SW 1271 (cell line): ENCODE measurements at places on chromosomes 11 and 22.

- no peak for DNase-seq
Observed at GRCh38 chr22:46734830-46735453, 3.1 kb downstream of the CERK start.

GRCh38 chr11:23233075-23233474, 372.8 kb upstream of the CCDC179 start:
- no peak for DNase-seq

GRCh38 chr22:46536537-46537224, 739 bp downstream of the CELSR1 start:
- DNase-seq: no peak

GRCh38 chr11:83881428-83881827, 595.3 kb upstream of the CCDC90B start:
- DNase-seq: peak; percentile 18

DNA sequence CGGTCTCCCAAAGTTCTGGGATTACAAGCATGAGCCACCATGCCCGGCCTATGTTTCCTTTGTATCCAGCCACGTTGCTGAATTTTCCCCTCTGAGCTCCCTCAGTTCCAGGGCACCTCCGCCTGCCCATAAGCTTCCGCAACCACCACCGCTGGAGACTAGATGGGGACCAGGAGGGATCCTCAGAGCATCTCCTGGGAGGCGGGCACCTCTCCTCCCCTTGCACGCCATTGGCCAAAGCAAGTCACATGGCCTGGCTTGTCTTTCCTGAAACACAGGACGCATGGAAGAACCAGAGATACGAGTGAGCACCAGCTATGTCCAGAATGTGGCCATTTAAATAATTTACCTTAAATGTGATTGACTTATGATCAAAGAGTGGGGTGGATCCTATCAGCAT, 388.3 kb downstream of the BRD1 start:
- DNase-seq: no peak

GRCh38 chr22:41445129-41446056, 1.2 kb downstream of the TOB2 start:
- no peak for DNase-seq

GRCh38 chr11:13448876-13449275, 14.1 kb downstream of the BTBD10 start:
- DNase-seq: no peak

- peak; percentile 87 for DNase-seq
Observed at GRCh38 chr11:64230171-64230984, at the start of gene DNAJC4. Gene DNAJC4, plus strand, starts transcription at chr11:64230548. Its CDS starts 307 bp downstream, at chr11:64230855.

- DNase-seq: no peak
Observed at GRCh38 chr11:95264881-95265280, 33.9 kb upstream of the SESN3 start.

DNA sequence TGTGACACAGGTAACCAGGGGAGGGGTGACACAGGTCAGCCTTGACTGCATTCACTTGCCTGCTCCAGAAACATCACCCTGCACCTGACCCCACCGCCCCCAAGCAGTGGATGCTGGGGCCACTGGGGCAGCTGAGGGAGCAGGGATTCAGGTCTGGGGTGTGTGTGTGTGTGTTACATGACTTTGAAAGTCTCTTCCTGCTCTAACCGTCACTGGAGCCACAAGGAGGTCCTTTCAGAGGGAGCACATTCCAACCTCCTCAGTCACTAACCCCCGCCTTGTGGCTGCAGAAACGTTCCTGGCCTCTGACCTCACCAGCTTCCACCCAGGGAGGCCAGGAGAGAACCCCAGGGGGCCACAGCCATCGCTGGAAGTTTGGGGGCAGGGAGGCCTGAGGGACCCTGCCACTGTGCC, 2.9 kb upstream of the FOSL1 start:
- peak; percentile 97 for DNase-seq

- DNase-seq: no peak
Observed at GRCh38 chr11:132559331-132560036, 972.8 kb downstream of the OPCML start.

DNA sequence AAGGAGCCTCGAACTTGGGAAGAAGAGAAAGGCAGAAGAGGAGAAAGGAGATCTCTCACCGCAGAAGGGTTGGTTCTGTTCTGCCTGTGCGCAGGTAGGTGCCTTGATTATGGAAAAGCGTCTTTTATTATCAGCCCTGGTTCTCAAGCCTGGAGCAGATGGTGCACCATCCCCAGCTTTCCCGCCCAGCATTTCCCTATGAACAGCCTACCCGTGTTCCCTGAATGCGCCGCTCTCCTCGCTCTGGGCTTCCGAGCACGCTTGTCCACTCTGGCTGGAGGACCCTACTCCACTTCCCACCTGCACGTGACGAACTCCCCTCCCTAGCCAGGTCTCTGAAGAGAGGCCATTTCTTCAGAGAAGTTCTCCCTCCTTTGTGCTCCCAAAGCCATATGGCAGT, 15.2 kb downstream of the IGSF9B start:
- no peak for DNase-seq

DNA sequence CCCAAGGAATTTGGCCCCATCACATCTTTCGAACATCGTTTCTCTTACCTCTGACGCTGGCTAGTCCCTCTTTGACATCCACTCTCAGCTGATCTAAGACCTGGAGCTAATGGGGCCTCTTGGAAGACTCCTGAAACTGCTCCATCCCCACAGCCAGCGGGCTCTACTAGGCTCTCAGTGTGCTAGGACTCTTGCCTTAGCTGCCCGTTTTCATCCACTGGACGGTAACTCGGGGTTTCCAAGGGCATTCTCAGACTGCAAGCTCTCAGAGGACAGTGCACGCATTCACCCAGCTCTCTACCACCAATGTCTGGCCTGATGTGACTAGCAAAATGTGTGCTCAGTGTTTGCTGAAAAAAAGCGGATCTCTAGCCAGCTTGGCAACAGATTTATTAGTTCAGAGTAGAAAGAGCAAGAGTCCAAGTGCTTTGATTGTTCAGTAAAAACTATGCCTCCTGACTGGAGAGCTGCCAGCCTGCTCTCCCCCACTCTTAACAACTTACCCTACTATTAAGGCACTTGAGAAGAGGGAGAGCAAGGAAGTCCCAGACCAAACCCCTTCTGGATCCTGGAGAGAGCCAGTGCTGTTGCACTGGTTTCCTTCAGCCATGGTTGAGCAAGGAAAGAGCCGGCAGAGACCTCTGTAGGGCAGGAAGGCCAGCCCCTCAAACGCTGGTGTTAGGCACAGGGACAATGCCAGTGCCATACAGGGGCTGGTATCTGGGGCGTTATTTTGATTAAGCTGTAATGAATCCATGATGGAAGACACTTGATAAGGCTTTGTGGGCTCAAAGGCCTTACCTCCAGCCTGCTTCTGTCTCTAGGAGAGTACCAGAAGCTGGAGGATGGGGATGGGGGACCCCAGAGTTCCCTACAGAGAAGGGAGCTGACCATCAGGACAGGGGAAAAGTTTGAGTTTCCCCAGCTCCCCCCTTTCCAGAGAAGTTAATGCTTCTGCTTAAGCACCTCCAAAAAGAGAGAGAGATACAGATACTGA, 9.2 kb downstream of the RELA start:
- DNase-seq: no peak

DNA sequence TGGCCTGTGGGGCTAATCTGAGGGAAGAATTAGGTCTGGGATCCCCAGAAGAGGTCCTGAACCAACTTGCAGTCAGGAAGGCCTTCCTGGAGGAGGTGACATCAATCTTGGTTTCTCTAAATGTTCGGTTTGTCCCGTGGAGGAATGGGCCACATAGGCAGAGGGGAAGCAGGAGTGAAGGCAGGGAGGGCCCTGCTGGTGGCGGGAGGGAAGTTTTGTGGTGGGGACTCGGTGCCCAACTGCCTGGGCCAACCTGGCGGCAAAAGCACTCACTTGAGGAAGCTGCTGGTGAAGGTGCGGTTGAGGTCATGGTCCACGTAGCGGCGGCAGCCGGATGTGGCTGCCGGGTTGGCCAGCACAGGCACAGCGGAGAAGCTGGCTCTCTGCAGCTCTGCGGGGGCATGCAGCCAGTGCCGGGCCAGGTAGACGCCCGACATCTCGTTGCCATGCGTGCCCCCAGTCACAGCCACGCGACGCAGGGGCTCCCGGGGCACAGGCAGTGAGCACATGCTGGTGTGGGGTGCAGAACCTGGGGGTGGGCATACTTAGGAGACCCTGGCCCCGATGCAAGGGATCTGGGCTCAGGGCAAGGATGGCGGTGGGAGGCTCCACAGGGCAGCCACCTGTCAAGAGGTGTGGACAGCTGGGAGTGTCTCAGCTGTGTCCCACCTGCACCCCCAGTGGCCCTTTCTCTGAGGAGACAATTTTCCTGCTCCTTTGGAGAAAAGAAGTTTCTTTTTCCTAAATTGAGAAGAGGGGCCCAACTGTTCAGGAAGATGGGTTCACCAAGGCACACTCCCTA, 3.8 kb downstream of the ACY3 start:
- DNase-seq: no peak

DNA sequence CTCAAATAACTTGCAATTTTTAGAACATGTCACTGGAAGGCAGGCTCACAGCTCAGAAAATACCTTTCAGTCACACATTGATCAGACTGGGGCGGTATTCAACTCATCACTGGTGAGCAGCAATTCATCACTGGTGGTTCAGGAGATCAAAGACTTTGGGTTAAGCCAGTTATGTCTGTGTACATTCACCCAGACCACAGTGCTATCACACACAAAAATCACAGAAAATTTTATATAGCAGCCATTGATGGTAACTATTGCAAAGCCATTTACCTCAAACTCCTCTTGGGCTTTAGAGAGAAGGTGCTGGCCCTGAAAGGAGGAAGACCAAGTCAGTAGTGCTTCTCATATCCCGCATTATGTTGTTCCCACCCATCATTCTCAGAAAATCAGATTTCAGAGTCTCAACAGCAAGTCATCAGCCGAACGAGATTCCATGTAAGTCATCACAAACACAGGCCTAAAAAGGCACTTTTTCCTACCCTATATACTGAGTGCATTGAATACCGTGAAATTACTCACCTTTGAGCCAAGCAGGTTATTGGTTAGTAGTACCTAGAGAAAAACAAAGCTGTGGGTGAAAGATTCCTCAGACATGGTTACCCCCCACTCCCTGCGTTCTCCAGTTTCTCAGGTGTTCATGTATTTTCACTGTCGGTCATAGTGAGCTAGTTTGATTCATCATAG, 14.0 kb upstream of the WDR74 start:
- no peak for DNase-seq

DNA sequence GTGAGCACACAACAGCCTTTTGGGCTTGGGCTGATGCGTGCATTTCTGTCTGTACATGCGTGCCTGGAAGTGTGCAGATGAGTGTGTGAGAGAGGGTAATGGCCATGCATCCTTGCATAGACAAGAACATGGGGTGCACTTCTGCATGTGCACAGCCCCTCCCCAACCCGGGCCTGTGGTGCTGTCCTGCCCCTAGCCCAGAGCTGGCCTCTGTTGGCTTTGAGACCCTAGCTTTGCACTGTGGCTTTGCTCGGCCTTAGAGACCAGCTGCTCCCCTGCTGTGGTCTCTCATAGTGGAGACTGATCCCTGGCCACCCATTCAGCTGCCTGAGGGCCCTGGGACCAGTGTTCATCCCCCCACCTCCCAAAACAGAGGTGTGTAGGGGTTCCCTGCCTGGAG, 25.4 kb downstream of the ST3GAL4 start:
- DNase-seq: no peak

DNA sequence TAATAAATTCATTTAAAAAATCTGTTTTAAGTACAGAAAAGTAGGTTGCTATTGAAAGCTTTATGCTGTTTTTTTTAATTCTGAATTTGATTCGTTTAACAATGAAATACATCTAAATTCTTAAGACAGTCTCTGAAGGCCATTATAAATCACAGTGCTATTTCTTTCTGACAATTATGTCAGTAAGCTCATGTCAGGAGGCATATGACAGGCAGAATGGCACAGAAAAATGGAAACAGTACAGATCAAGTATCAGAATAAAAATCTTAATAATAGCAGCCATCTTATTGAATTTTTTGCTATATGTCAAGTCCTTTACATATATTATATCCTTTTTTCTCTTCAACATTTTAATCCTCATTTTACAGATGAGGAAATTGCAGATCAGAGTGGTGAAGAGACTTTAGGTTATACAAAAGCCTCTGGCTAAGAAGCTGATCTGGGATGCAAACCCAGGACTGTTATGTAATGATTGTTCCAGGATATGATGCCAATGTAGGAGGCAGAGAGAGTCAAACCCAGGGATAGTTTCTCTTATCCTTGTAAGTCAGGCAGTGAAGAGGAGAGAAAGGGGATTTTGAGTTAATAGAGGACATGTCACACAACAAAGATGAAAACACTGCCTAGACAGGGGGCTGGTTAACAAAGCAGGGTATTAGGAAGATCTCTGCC, 283.1 kb upstream of the CCDC90B start:
- DNase-seq: no peak

DNA sequence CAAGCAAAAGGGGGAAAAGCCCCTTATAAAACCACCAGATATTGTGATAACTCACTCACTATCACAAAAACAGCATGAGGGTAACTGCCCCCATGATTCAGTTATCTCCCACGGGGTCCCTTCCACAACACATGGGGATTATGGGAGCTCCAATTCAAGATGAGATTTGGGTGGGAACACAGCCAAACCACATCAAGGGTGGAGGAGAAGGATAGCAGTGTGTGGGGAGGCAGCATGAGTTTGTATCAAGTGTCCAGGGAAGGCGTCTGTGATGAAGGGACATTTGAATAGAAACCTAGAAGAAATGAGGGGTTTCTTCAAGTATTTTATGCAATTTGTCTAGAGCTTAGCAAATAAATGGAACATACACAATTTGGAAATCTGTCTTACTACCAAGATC, 98.2 kb downstream of the SLC1A2 start:
- no peak for DNase-seq
